Epithelial cell of proximal tubule (primary cell): ENCODE measurements at places on chromosomes 5 and 9.

DNA sequence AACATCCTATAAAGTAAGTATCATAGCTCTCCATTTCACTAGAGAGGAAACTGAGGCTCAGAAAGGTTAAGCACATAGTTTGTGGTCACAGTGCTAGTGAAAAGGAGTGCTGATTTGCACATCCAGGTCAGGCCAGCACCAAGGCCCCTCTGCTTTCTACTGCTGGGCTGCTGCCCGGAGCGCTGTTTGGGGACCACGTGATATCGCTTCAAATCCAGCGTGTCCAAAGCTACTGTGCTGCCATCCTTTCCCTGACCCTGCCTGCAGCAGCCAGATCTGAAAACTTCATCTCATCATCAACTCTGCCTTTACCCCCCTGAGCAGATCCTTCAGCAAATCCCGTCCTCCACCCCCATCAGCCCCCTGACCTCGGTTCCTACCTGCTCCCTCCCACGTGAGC lies 40.7 kb upstream of the AKNA start:
- no peak for DNase-seq

DNA sequence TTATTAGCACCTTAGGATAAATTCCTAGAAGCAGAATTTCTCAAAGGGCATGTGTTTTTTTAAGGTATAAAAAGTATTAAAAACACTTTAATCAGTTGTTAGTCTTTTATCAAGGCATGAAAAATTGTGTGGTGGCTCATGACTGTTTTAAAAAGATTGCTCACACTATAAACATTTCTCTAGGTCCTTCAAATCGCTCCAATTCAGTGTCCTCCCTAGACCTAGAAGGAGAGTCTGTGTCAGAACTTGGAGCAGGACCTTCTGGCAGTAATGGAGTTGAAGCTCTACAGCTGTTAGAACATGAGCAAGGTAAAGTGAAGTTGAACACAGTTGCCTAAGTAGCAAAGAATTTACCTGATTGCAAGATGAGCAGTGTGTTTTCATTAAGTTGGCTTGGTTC lies 62.0 kb downstream of the GAPVD1 start:
- DNase-seq = no peak

GRCh38 chr5:90675222-90675621 lies 116.6 kb downstream of the ADGRV1 start:
- DNase-seq = no peak

DNA sequence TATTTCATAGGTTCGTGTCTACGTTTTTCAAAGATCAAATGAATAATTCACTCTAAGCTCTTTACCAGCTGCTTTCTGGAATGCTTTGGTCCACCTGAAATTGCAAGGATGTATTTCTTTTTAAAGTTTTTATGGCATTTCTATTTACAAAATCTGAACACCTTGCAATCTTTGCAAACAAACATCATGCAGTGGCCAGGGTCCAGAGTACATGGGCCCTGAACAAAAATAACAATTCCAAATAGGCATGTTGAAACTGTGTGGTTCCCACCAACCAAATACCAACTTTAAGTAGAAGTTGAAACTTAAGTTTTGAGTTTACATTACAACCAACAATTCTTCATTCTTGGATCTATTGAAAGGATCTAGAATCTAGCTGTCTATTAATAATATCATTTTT lies 180.1 kb upstream of the FTMT start:
- DNase-seq = no peak

GRCh38 chr9:90909225-90909624 lies 107.6 kb downstream of the SYK start:
- no peak for DNase-seq

GRCh38 chr5:39586185-39586584 lies 161.4 kb upstream of the DAB2 start:
- DNase-seq = no peak

GRCh38 chr9:18866121-18866831 lies 166.7 kb downstream of the SAXO1 start:
- DNase-seq = no peak

DNA sequence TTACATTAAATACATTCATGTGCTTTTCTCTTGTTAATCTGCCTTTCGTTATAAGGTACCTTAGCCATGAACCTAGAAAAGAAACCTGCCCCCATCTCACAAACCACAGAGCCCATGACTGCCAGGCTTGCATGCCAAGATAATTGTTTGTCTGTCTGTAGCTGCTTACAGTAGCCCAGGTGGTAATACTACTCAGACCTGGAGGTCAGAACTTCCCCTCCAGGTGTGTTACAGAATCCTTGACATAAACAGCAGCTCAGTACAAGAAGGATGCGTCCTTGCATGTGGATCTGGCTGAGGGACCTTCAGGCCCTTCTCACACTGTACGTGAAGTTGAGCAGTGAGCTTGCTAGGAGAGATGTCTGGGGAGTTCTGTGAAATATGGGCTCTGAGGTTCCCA lies 291.4 kb downstream of the CSNK1G3 start:
- DNase-seq = no peak

- DNase-seq = no peak
These were observed 104.6 kb upstream of the MAN2A1 start for GRCh38 chr5:109584986-109585599.

DNA sequence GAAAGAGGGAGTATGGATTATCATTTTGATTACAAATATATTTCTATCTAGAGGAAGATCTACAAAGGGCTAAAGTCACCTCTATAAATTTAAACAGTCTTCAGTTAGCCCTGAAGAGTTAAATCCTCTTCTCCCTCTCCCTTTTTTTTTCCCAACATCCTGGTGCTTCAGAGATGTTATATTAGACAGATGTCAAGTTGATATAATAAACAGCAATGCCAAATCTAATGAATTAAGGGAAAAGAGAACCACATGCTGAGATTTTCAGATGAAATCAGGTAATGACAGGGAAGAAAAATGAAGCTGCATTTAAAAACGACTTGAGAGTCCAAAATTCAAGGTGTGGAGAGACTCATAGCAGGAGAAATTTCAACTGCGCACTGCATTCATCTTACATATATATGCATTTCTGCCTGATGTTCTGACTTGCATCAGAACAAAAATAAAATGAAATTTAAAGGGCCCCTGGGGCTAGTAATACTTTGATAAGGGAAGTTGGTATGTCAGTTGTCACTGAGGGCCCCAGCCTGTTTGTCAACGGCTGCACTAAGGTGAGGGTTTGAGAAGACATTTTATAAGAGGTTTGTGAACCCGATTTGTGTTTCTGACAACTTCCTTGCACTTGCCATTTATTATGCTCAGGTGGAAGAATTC lies 338.9 kb upstream of the PANK3 start:
- DNase-seq = no peak

DNA sequence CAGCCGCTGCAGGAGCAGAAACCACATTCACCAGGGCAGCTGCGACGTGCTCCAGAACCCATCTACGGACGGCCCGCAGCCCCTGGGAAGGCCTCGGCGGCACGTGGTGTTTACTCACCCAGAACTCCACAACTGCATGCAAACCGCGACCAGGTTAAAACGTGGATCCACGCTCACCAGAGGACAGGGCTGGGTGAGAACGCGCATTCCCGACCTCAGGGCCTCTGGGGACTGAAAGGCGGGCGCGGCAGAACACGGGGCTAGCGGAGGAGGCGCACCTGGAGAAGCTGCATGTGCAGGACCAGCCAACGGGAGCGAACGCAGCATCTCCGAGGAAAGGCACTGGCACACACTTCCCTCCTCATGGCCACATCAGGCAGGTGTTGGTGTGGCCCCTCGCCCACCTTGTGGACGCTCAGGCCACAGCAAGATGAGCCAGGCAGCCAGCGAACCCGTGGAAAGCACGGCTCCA lies 24.0 kb upstream of the CAMSAP1 start:
- no peak for DNase-seq

DNA sequence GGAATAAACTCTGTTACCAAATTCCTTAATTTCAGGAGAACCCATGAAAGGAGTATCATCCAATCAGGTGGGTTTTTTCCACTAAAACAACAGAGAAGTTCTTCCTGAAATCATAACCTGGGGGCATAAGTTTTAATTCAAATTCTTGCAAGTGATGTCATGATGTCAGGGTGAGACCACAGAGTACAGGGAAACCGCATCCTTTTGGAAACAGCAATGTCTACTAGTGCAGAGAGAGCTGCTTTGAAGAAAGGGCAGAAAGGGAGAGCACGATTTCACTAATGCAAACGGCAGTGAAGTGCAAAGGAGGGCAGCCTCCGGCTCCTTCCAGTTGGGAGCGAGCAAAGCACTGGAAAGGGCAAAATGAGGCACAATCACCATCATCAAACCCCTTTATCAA lies 20.6 kb upstream of the CMBL start:
- DNase-seq = no peak

DNA sequence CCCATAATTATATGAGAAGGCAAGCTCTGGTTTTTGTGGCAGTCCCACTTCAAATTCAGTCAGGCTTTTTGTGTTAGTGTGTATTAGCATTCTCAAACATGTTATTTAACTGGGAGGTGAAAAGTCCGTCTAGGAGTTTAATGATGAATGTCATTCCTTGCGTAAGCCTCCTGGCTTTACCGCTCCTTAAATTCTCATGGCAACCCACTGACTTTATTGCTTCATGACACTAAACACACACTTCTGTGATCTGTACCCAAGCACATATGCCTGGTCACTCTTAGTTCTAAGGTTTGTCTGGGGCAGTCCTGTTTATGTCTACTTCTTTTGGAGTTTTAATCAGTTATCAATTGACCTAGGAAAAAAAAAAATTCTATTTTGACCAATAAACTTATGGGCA lies 677.9 kb upstream of the DMAC1 start:
- no peak for DNase-seq

GRCh38 chr5:133938039-133938821 lies 30.2 kb downstream of the C5orf15 start:
- DNase-seq = no peak

DNA sequence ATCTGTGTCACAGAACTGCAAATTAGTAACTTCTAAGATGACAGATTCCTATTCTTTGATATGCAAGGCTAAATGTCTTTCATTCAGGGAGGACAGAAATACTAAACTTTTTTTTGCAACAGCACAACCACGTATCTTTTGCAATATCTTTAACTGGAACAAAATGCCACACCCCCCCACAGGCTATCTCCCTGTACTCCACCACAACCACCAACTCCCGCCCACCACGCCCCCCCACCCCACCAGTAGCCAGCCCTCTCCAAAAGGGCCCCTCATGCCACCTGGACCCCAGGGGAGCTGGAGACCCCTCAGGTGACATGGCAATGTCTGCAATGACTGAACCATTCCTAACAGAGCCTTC lies 131.8 kb downstream of the ROR2 start:
- no peak for DNase-seq

DNA sequence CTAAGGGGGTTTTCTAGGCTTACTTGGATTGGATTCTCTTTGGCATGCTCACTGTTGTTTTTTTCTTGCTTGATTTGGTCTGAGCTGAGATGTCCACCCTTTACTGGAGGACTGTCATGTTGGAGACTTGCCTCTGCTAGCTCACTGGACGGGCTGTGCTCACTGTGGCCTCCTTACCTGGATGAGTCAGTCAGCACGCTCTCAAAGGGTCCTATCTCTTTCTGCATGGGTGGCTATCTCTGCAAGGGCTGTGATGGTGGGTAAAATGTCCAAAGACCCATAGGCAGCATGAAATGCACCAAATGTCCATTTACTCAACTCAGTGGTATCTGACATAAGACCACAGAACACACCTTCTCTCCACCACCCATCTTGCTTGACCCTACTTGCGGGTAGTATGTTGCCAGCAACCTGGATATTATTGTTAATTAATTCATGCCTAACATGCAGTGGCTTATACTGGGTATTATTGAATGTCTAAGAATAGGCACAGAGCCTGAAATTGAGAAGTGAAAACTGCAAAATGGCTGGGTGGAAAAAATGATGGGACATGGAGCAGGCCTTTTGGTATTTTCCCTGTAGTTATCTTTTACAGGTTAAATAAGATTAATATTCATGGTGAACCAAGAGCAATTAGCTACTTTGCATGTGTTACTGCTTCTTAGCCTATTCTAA lies 68.9 kb upstream of the TLE1 start:
- no peak for DNase-seq
